Fibroblast of villous mesenchyme (primary cell): ENCODE measurements at places on chromosomes 11 and 22. TPM values are rescaled to one million over a fixed set of nuclear protein-coding genes. Genes with fewer than 3 reads are reported as not detected.
A peak's percentile ranks its signal among the peaks of the same experiment; 100 is the strongest.

MB gene
- not detected in 2 replicates for total RNA-seq

ANKRD42 gene
- 6.4 and 11.2 TPM in 2 replicates for total RNA-seq

POU2AF2 gene
- total RNA-seq: not detected in 2 replicates

ARSA gene
- 9.9 and 19.0 TPM in 2 replicates for total RNA-seq

DNA sequence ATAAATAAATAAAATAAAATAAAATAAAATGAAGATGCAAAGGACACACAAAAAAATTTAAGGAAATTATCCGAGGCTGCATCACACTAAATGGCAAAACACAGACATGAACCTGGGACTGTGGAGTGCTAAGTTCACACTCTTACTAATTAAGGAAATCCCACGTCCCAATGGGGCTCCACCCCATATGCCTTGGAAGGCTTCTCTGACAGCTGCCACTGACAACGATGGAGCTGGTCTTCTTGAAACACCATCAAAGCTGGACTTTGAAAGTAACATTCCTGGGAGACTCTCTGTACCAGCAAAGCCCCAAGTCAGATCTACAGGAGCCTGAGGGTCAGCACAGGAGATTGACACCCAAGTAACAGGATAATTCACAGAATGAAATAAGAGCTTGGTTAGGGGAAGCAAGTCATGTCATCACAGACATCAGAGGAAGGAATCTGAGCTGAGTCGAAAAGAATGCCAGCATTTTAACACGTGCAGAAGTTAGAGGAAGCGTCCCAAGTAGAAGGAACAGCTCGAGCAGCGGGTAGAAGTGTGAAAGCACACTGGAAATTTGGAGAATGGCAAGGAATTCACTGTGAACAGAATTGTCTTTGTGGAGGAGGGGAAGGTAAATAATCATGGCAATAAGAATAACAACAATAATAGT lies 13.8 kb downstream of the TPST2 start:
- no peak for DNase-seq

GRCh38 chr11:22193348-22194051 lies 615 bp downstream of the ANO5 start:
- DNase-seq: no peak

DNA sequence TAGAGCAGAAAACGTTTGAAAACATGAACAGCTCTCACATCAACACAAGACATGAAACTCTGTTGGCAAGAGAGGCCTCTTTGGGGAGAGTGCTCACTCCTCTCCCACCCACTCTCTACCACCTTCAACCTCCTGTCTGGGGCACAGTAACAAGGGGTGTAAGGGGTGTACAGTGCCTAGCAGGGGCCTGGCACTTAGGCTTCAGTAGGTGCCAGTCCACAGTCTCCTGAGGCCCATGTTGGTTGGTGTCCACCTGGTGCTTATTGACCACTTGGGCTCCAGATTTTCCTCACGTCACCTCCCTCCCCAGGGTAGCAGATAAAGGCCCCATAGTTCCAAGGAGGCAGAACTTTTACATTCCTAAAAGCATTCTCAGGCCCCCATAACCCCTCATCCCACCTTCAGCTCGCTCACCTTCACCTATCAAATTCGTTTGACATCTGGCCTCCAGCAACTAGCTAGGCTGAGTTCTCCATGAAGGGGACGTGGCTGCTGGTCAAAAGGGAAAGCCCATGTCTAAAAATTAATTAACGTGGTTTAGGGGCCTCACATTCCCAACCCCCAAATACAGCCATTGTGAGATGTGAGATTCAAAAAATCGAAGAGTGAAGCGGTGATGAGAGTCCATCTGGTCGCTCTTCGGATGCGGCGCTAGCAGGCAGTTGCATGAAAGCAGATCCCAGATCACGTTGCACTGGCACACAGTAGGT lies 712 bp upstream of the MED15 start:
- DNase-seq: no peak

DNA sequence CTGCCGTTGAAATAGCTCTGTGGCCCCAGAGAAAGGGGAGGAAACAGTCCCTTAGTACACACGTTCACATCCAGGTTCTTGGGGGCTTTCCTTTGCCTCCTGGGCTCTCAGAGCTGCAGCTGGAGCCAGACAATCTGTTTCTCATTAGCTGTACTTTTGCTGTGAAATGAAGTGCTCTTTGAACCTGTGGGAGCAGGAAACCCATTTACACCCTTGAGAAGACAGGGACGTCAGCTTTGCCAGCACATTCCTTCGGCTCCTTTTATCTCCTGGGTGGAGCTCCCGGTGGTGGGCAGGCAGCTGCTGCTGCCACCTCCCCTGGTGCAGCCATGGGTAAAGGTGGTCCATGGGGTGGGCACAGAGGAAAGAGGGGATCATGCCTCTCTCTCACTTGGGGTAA lies 80.6 kb upstream of the TIMP3 start:
- DNase-seq: peak; percentile 94

- no peak for DNase-seq
Measured at GRCh38 chr11:92324890-92325289, 100.3 kb downstream of the FAT3 start.
